ENCODE measurements at places on chromosomes 11 and 22. TPM values are rescaled to one million over a fixed set of nuclear protein-coding genes. Genes with fewer than 3 reads are reported as not detected.
A peak's percentile ranks its signal among the peaks of the same experiment; 100 is the strongest.

- H3K27me3 ChIP-seq = peaks cover 67% of the 10 kb centered on the region
- no peaks in the 10 kb centered on the region for H3K36me3 ChIP-seq
- no peak for DNase-seq
- H3K4me3 ChIP-seq = no peak overlapping the region
- peaks cover 4% of the 10 kb centered on the region for H3K4me1 ChIP-seq
- H3K27ac ChIP-seq = no peak overlapping the region
Measured at GRCh38 chr11:27722117-27722952, 22.1 kb upstream of the BDNF start.

DNA sequence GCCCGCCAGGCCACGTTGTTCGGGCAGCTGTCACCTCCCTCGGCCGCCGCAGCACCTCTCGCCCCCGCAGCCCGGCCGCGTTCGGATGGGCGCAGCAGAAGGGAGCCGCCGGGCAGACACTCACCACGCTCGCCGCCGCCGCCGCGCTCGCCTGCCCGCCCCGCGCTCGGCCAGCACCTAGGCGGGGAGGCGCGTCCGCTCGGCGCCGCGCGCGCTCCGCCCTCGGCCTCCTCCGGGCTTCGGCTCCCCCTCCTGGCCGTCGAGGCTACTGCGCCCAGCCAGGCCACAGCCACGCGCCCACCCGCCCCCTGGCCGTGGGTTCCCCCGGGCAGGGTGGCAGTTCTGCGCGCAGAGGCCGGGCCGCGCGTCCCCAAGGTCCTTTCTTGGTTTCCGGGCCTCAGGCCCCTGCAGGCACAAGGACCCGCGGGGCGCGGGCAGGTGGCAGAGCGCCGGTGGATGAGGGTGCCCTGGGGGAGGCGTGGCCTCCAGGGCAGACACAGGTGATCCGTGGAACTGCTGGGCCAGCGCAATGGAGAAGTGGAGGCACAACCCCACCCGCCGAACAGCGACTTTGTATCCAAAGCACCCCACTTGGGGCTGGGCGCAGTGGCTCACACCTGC is at the start of gene SLC25A22:
TSS of gene SLC25A22 (minus strand) at position 189 of the 621 bp plus-strand sequence. CDS start 3,275 bp downstream, outside the sequence.
- H3K4me1 ChIP-seq = peaks cover 60% of the 10 kb centered on the region
- H3K4me3 ChIP-seq = peak within 1 kb of the TSS; percentile 89
- H3K27ac ChIP-seq = peak within 1 kb of the TSS; percentile 69
- H3K27me3 ChIP-seq = no peaks in the 10 kb centered on the region
- DNase-seq = peak; percentile 66
- H3K36me3 ChIP-seq = peaks cover 42% of the 10 kb centered on the region

- peaks cover 7% of the 10 kb centered on the region for H3K4me1 ChIP-seq
- no peaks in the 10 kb centered on the region for H3K36me3 ChIP-seq
- DNase-seq = no peak
- H3K4me3 ChIP-seq = no peak overlapping the region
- H3K27me3 ChIP-seq = no peaks in the 10 kb centered on the region
Measured at GRCh38 chr22:20231514-20232236, 36.4 kb downstream of the RTN4R start.

C11orf42 gene
- not detected for total RNA-seq

DNA sequence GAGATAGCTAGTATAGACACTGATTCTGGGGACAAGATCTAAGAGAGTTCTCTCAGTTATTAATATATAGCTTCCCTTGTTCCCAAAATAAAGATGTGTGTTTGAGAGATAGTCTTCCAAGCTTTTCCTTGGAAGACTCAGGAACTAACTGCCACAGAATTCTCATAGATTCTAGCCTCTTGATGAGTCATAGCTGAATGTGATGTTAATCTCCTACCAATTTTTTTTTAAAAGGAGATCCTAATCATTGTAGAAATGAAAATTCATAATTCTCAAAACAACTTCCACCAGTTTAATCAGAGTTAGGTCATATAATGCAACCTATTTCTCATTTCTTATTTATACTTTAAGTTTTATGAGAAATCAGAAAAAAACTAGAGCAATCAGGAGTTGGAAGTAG is 148.8 kb downstream of the JRKL start:
- no peaks in the 10 kb centered on the region for H3K36me3 ChIP-seq
- no peak for DNase-seq
- H3K27ac ChIP-seq = no peak overlapping the region

DNA sequence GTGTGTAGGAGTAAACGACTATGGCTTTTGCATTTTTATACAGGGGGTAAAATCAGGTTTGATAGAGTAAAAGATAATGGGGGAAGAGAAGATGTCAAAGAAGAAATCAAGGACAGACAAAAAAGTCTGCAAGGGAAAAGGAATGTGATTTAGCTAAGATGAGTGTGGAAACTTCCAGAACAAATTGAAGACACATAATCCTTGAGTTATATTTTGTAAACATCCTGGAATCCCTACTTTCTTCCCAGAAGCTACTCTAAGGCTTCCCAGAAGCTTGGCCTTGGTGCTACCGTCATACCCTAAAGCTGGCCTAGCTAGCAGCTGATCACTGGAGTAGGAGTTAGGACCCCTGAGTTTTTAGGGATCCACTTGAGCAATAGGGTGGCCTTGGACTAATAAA is 82.4 kb downstream of the BLID start:
- H3K36me3 ChIP-seq = no peaks in the 10 kb centered on the region
- H3K4me1 ChIP-seq = no peaks in the 10 kb centered on the region
- H3K27ac ChIP-seq = no peak overlapping the region
- H3K27me3 ChIP-seq = no peaks in the 10 kb centered on the region
- H3K4me3 ChIP-seq = no peak overlapping the region

DNA sequence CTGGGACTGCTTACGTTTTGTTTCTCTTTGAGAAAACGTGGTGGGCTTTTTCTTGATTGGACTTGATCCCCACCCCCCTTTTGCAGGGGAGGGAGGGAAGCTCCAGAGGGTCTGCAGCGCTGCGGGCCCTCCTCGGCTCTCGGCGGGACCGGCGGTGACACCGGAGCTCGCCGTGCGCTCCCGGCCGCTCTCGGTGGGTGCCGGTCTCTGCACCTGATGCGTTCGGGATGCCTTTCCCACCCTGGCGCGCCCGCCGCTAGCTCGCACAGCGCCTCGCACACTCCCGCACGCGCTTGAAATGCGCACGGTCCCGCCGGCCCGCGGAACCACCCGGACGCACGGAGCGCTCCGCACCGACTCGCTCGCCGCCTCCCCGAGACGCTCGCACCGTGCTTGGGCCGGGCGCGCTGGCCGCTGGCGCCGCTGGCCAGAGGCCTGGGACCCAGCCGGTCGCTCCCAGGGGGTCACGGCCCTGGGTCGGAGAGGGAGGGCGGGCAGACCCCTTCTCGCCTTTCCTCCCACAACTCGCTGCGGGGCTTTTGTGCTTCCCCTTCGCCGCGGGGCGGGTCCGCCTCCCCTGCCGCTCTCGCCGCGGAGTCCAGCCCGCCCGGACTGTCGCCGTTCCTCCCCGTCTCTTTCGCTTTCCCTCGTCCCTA is 1.0 kb downstream of the ZBTB16 start:
- H3K27ac ChIP-seq = no peak overlapping the region
- H3K27me3 ChIP-seq = peaks cover 28% of the 10 kb centered on the region
- peak overlapping the region; percentile 67 for H3K4me3 ChIP-seq
- DNase-seq = peak; percentile 46
- no peaks in the 10 kb centered on the region for H3K36me3 ChIP-seq

DNA sequence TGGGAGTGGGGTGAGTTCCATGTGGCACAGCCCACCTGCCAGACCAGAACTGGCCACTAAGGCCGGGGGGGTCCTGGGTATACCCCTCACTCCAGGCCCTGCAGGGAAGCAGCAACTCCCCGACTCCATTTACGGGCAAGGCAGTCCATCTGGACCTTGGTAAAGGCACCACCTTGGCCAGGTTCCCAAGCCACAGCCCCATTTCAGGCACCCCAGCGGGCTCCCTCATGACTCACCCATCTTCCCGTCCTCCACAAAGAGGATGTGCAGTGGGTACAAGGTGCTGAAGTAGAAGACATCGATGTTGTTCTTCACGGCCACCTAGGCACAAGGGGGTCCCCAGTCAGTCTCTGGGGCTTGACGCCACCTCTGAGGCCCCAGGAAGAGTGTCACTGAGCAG is 15.7 kb upstream of the RASL10A start:
- no peak for DNase-seq
- no peak overlapping the region for H3K27ac ChIP-seq
- H3K36me3 ChIP-seq = peaks cover 64% of the 10 kb centered on the region
- H3K27me3 ChIP-seq = no peaks in the 10 kb centered on the region
- H3K4me1 ChIP-seq = no peaks in the 10 kb centered on the region

APOBEC3A gene
- total RNA-seq = 0.74 TPM

MOB2 gene
- total RNA-seq = 38.3 TPM

DNA sequence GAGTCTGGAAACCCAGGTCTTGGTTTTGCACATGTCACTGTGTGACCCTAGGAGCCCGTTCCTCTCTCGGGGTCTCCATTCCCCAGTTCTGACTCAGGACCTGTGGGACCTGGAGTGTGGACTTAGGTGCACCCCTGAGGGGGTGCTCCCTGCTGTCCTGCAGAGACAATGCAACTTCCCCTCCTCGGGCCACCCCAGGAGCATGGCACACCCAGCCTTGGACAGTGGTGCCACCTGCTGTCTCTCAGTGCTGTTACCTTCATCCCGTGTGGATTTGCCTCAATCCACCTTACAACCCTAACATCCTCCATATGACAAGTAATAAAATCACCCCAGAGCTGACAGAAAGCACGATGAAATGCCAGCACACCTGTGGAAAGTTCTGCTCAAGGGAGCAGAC is 27.5 kb upstream of the CRYBB3 start:
- no peak overlapping the region for H3K4me3 ChIP-seq
- no peaks in the 10 kb centered on the region for H3K27me3 ChIP-seq
- peak; percentile 21 for DNase-seq

DNA sequence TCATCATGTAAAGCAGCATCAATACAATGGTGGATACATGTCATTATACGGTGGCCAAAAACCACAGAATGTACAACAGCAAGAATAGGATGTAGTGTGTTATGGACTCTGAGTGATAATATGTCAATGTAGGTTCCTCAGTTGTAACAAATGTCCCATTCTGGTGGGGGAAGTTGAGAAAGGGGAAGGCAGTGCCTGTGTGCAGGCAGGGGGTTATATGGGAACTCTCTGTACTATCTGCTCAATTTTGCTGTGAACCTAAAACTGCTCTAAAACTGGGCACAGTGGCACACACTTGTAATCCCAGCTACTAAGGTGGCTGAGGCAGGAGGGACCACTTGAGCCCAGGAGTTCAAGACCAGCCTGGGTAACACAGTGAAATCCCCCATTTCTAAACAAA is 5.9 kb downstream of the CHKA start:
- H3K27ac ChIP-seq = no peak overlapping the region
- no peaks in the 10 kb centered on the region for H3K27me3 ChIP-seq
- H3K36me3 ChIP-seq = no peaks in the 10 kb centered on the region
- H3K4me3 ChIP-seq = no peak overlapping the region
- H3K4me1 ChIP-seq = peaks cover 5% of the 10 kb centered on the region
- DNase-seq = no peak

DNA sequence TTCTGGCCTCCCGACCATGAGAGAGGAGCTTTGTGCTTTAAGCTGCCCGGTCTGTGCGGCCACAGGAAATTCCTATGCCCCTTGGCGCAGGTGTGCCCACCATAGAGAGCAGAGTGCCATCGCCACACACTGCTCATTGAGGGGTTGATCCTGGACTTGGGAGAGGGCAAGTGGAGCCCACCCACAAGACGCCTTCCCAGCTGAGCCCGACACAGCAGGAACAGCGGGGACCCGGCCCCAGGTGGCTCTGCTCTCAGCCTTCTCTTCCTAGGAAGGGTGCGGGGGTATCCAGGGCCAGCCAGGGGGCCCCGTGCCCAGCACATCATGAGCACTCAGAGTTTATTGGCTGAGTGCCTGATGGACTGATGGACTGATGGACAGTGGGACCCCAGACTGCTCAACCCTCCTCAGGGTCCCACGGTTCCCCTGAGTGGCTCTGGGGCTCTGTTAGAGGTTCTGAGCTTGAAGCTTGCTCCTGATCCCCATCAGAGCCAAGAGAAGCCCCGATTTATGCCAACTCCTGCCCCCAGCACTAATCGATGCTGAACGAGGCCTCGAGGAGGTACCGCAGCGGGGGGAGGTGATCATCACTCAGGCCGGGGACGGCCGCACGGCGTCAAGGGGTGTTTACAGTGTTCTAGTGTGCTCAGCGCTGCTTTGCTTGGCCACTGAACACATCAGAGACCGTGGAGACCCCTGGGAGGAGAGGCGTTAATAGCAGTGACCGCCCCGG is 13.5 kb upstream of the MRGPRD start:
- no peak overlapping the region for H3K4me3 ChIP-seq
- H3K4me1 ChIP-seq = no peaks in the 10 kb centered on the region
- H3K27ac ChIP-seq = no peak overlapping the region
- H3K27me3 ChIP-seq = peaks cover 4% of the 10 kb centered on the region
- DNase-seq = no peak
- no peaks in the 10 kb centered on the region for H3K36me3 ChIP-seq

C11orf87 gene
- total RNA-seq = not detected
